Thoracic aorta (tissue), 2 donors: ENCODE measurements at places on chromosomes 11 and 22. TPM values are rescaled to one million over a fixed set of nuclear protein-coding genes. Genes with fewer than 3 reads are reported as not detected.

OR2AT4 gene
- total RNA-seq, result not detected

OR51E2 gene
- total RNA-seq, result not detected

MFRP gene
- not detected for total RNA-seq

ANO3 gene
- total RNA-seq, result 0.71 TPM

SF3B2 gene
- 142 TPM for total RNA-seq

GRCh38 chr11:108500721-108501120 is 2.5 kb upstream of the POGLUT3 start:
- peak overlapping the region; percentile 27 for H3K27ac ChIP-seq
- no peak overlapping the region for H3K4me3 ChIP-seq
- no peaks in the 10 kb centered on the region for H3K36me3 ChIP-seq
- H3K4me1 ChIP-seq, result no peaks in the 10 kb centered on the region

- H3K27me3 ChIP-seq, result no peaks in the 10 kb centered on the region
- H3K4me3 ChIP-seq, result no peak overlapping the region
- H3K4me1 ChIP-seq, result no peaks in the 10 kb centered on the region
These were observed 305.9 kb downstream of the BRD1 start for GRCh38 chr22:49521787-49522224.

DNA sequence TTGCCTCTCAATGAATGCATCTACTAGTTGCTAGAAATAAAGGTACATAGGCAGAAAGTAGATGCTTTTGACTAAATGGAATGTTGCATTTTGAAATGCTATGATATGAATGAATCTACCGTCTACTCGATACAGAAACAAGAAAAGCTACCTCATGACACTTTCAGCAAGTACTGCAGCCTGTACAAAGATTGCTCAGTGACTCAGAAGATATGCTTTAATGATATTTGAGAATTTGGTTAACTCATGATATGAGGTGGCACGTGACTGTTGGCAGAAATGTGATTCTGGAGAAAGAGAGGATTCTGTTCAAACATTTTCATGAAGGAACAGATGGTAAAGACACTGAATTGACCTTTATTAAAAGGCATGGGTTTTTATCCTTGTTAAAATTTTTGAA is 76.0 kb downstream of the HSD17B12 start:
- no peaks in the 10 kb centered on the region for H3K4me1 ChIP-seq
- H3K36me3 ChIP-seq, result no peaks in the 10 kb centered on the region
- no peak for DNase-seq

DNA sequence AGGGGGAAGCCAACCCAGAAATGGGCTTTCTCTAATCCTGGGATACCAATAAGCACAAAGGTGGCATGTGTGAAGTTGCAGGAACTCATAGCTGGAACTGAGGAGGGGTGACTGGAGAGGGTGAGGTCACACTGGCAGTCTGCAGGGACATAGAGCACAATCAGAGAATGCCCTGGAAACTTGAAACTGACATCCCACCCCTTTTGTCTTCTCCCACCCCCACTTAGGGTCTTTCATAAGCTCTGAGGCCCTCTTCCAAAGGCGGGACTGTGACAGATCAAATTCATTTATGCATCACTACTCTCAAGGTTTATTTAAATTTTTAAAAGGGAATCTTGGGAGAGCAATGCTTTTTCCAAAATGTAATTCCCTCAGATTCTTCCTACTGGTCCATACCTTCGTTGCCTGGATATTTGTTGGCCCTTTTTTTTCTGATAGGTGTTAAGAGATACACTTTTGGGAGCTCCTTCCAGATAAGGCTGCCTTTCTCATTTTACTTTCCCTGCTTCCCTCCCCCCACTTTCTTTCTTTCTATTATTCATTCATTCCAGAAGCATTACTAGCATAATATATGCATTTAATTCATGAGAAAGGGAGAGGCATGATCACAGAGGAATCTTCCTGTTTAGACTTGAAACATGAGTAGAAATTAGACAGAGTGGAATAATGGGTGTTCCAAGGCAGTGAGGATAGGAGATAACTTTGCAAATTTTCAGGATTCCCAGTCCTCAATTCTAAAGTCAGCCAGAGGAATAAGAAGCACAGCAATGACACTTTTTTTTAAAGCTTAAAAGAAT is 14.8 kb downstream of the OR51E2 start:
- H3K4me1 ChIP-seq, result no peaks in the 10 kb centered on the region
- H3K27me3 ChIP-seq, result no peaks in the 10 kb centered on the region
- no peak for DNase-seq
- H3K4me3 ChIP-seq, result no peak overlapping the region
- H3K36me3 ChIP-seq, result no peaks in the 10 kb centered on the region

DNA sequence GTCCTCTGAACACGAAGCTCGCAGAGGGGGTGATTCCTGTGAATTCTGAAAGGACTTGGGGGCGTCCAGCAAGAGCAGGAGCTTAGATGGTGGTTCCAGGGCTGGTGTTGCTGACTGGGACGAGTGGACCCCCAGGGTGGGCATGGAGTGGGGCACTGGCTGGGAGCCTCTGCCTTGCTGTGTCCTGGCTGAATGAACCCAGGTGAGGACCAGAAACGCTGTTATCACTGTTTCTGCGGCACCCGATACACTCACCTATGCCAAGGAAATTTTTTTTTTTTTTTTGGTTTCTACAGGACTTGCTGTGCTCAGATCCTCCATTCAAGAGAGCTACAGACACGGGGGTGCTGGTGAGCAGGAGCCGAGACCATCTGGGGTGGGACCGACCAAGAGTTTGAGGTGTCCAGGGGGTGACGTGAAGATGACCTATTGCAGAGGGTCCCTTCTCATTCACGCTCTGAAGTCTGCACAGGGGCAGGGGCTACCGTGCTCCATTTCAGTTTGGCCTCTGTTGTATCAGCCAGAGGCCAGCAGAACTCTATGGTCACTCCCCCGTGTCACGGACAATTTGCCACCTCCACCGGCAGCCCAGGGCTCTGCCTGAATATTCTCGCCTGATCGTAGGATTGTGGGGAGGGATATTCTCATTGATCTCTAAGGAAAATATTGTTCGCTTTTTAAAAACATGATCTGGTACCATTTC is 3.6 kb downstream of the SMIM38 start:
- no peaks in the 10 kb centered on the region for H3K27me3 ChIP-seq
- H3K4me1 ChIP-seq, result peaks cover 17% of the 10 kb centered on the region
- H3K4me3 ChIP-seq, result no peak overlapping the region
- no peak overlapping the region for H3K27ac ChIP-seq
